ENCODE measurements at places on chromosomes 2 and 18.

DNA sequence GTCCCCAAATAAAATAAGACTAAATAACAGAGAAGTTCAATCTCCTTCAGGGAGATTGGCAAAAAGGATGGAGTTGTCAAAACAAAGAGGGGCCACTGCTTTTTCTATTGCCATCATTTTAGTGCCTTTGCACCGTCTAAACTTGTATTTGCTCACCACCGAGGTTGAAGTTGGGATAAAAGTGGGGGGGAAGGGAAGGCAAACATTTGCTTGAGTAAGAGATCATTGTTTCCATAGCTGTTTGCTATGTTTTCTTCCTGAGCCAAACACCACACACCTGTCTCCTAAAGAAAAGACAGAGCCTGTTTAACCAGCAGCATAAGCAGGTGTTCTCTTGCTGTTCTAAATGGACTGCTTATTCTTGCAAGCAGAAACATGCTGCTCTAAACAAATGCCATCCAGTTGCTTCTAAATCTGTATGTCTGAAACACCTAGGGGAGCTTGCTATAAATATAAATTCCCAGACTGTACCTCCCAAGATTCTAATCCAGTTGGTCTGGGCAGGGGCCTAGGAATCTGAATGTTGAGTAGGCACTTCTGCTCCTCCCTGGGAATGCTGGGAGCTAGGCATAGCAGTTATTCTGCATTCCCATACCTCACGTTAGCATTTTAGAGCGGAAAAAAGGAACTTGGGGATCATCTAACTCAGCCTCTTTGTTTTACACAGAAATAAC, 179.4 kb upstream of the ARL4C start:
- no peak for DNase-seq

DNA sequence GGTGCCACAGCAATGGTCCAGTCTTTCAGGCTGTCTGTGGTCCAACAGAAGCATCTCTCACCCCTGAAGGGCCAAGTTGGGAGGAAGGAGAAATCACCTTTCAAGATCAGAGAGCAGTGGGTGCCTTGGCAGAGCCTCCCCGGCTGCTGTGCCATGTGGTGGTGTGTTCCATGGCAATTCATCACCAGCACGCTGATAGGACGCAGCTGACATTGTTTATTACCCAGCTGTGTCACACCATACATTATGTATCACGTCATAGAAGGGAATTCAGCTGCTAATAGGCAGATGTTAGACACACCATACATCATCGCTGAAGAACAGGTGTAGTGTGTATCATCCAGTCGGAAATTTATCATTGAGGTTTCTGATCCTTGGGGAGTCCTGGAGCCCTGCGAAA, 29.6 kb upstream of the RPL31 start:
- DNase-seq = no peak

DNA sequence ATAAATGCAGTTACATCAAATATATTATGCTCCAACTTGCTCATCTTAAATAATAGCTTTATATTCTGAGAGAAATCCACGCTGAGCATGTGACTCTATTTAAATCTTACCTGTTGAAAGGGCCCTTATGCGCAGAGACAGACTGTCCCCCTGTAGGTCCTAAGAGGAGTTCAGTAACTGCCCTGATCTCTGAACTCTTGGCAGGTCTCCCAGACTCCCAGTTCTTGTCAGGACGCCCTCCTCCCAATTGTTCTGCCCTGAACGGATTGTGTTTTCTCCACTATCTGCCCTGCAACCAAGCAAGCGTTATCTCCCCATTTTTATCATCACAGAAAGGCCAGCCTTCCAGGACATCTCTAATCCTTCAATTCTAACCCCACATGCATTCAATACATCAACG, 954.6 kb downstream of the TSN start:
- DNase-seq = no peak

DNA sequence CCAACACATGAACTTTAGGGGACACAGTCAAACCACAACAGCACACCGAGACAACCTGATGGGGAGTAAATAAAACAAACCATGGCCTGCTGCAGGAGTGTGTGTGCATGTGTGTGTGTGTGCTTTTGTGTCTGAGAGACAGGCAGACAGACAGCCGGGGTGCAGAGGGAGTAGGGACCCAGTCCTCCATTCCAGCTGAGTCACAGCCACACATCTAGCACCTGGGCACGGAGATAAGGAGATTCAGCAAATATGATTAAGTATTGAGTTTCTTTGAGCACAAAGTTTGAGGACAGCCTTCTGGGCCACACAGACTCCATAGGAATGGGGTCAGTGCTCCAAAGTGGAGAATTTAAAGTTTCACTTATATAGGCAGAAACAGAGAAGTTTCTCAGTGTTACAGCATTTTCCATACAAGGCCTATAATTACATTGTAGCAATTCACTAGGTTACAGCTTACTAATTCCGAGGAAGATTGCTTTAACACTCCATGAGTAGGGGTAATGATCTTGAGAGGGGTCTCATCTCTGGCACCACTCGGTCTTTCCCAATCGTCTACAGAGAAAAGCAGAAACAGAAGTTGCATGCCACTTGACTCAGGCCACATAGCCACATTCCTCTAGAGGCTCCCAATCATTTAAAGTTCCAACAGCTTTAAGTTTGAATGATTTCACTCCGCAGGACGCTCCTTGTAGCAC, 30.8 kb upstream of the PRLH start:
- no peak for DNase-seq

GRCh38 chr18:37639846-37640245, 74.2 kb upstream of the CELF4 start:
- DNase-seq = no peak

DNA sequence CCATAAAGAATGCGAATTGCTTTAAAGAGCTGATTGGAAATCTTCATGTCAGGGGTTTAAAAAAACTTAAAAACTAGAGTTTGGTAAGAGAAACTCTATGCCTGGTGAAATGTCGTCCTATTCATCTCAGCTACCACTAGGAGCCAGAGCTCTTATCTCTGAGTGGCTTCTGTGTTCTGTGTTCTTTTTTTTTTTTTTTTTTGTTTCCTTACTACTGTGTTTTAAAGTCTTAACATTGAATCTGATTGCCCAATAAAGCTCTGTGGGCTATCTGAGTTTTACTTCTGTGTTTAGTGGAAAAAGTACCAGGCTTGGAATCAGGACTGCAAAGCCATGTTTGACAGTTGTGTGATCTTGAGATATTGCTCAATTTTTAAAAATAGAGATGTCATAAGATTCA, 494.8 kb downstream of the RIT2 start:
- no peak for DNase-seq

- DNase-seq = no peak
Observed at GRCh38 chr2:41966431-41966893, 81.4 kb upstream of the PKDCC start.

DNA sequence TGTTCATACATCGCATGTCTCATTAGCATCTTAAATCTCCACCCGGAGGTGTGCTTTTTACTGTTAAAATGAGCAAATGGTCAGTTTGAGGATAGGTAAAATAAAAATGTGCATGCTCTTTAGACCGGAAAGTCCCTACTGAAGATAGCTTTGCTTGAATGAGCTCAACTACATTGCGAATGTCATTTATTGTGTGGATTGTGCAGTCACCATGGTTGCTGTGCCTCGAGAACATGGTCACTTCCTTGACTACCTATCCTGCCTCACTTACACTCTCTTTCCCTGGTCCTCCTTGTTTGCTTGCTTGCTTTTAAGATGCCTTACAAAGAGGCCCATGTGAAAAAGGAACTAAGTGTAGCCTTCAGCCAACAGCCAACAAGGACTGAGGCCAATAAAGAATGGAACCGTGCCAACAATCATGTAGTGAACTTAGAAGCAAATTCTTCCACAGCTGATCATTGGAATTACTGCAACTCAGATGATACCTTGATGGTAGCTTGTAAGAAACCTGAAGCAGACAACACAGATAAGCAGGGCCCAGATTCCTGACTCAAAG, 72.2 kb upstream of the BARD1 start:
- DNase-seq = no peak

GRCh38 chr2:13002536-13003331, 286.0 kb downstream of the TRIB2 start:
- no peak for DNase-seq

- no peak for DNase-seq
Observed at GRCh38 chr2:65026704-65027464, 29.3 kb upstream of the CEP68 start.

- no peak for DNase-seq
Observed at GRCh38 chr18:25832001-25832604, 258.3 kb downstream of the SS18 start.

GRCh38 chr2:125095826-125096225, 1070.7 kb downstream of the CNTNAP5 start:
- DNase-seq = no peak

- DNase-seq = no peak
Observed at GRCh38 chr2:131801210-131801744, 273.6 kb downstream of the CCDC74A start.

GRCh38 chr18:75132098-75132870, 76.7 kb downstream of the PTGR3 start:
- no peak for DNase-seq

GRCh38 chr2:106356291-106356690, 111.9 kb downstream of the RGPD3 start:
- no peak for DNase-seq

DNA sequence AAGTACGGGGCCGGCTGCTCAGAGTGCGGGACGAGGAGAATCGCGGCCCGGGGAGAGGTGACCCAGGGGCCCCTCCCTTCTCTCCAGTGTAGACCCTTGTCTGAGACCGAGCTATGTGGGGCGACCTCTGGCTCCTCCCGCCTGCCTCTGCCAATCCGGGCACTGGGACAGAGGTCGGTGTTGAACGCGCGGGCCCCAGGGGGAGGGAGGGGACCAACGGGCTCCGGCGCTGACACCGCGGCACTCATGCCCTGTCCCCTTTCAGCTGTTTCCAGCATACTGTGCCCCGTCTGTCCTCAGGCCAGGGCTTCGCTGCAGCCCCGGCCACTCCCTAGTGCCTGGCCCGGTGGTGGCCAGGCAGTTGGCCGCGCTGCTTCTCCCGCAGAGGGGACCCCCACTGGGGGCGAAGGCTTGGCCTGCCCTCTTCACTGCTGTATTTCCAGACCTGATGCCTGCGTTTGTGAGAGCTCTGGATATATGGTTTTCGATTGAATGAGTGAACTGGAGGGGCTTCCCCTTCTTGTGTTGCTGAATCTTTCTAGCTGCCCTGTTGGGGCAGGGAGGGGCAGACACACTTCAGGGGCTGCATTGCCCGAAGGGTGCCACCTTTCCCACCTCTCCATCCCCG, 809 bp downstream of the DBI start:
- peak; percentile 31 for DNase-seq

GRCh38 chr2:166344286-166345113, 31.2 kb downstream of the SCN9A start:
- no peak for DNase-seq

- DNase-seq = no peak
Observed at GRCh38 chr2:52857722-52858121, 909.9 kb upstream of the CHAC2 start.

DNA sequence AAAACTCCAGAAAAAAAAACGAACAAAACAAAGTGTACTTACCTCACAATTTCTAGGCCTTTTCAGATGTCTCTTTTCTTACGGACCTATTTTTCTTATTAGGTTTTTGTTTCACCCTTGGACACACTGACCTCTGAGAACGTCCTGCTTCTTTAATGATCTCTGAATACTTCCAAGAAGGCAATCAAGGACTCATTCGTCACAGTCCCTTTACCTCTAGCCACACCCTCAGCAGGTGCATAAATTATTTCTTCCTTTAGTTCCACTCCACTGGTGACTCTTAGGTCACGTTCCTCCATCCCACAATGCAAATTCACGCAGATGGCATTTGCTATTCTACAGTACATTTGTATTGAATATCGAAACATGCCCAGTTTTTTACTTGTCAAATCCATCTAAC, 21.9 kb downstream of the PELI1 start:
- DNase-seq = no peak

DNA sequence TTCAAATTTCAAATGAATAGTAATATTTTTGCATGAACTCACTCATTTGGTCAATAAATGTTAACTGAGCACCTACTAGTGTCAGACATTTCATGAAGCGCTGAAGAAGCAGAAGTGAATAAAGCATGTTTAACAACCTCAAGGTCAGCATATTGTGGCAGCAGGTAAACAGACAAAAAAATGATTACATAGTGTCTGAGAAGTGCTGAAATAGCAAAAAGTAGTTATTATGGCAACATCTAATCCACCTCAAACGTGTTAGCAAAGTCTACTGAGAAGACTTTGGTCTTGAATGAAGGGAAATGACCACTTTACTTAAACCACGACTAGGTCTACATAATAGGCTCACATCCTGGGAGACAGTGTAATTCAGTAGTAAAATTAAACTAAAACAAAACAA, 452.2 kb upstream of the LRATD1 start:
- no peak for DNase-seq

- DNase-seq = no peak
Observed at GRCh38 chr2:199186301-199186751, 271.4 kb downstream of the SATB2 start.

DNA sequence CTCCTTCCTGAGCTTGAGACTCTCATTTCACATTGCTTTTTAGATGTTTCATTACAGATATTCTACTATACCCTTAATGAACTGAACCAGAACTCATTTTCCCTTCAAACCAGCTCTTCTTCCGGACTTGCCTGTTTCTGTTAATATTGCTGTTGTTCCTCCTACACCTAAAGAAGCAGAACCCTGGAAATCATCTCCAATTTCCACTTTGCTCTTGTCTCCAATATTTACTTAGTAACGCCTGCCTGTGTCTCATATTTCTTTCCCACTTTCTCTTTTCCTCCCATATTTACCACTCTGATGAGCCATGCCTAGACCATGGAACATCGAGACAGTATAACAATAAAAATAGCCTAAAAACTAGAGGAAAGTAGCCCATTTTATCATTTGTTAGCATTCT, 17.9 kb upstream of the GMCL1 start:
- no peak for DNase-seq

- DNase-seq = no peak
Observed at GRCh38 chr18:79740521-79741361, 57.0 kb upstream of the KCNG2 start.

DNA sequence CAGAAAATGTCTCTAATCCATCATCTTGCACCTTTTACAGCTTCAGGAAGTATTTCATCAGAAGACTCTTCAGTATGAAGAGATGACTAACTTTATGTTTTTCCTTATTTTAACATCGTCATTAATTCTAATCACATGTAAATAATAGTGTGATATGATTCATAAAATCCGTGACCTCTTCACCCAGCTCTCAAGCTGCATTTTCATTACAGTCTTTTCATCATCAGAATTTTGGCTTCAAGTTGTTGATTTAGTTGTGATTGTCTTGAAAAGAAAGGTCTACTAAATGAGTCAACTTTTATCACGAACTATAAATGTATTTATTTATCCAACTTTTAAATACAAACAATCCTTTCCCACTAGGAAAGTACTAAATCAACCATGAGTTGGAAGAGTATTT, 410.3 kb downstream of the LRP1B start:
- no peak for DNase-seq

DNA sequence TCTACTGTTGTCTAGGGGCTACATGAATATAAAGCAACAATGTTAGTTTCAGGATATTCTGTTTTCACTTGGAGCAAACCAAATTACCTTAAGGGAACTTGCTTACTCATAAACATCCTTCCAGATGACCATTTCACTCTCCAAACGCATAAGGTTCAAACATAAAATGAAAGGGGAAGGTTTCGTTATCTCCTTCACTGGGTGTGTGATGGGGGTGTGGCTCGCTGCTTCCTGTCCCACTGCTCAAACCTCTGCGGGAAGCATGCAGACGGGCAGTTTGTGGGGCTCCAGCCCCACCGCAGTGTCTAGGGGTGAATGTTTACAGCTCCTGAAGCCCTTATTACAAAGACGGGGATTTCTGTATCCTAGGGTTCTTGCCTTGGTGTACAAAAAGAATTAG, 1310.9 kb upstream of the TMEFF2 start:
- DNase-seq = no peak

GRCh38 chr2:53096351-53096750, 671.3 kb upstream of the CHAC2 start:
- no peak for DNase-seq

Data from hematopoietic multipotent progenitor cell (in vitro differentiated cells).